HTR-8/SVneo (cell line): ENCODE measurements at places on chromosomes 11 and 22.

DNA sequence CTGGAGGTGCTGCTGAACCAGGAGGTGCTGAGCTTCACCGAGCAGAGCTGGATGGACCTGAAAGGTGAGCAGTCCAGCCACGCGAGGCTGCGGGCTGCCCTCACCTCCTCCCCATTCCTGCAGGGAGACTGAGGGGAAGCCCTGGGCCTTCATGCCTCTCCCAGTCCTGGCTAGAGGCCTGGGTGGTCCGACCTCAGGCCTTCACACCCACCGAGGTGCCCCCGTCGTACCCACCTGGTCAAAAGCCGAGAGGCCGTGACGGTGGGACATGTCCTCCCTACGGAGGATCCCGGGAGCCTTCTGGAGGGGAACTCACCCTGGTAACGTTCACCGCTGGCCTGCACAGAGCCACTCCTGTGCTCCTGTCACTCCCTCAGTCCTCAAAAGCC is 5.1 kb downstream of the SUSD2 start:
- no peak for DNase-seq

GRCh38 chr22:48746789-48747425 is 1080.8 kb downstream of the BRD1 start:
- DNase-seq, result no peak

- DNase-seq, result no peak
These were observed 806 bp downstream of the COA4 start for GRCh38 chr11:73875840-73876239.

DNA sequence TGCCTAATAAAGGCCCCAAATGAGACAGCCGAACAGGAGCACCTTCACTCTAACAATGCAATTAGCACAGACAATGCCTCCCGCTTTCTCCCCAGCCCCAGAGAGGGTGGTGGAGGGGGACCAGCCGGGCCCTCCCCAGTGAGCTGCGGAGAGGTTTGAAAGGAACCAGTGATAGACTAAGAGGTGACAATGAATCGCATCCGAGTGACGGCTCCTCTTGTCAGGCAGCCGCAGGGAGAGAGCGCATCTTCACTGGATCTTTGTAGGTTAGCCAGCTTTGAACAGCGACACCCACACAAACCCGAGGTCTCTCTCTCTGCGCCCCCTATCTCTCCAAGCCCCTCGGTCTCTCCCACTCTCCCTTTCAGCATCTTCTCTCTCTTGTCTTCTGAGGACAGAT is 28.0 kb downstream of the FLRT1 start:
- no peak for DNase-seq

GRCh38 chr11:61516191-61516590 is 7.6 kb downstream of the LRRC10B start:
- DNase-seq, result no peak

DNA sequence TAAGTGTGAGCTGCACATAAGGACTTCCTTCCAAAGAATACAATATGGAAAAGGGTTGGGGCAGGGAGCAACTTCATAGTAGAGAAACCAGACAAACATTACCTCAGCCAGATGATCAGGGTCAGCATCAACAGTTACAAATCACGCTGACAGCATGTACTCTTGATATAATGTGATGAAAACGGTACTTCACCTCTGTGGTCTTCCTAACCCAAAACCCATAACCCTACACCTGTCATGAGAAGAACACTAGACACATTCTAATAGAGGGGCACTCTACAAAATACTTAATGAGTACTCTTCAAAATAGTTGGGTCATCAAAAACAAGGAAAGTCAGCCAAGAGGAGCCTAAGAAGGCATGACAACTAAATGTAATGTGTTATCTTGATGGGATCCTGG is 43.9 kb downstream of the RRAS2 start:
- no peak for DNase-seq

- peak; percentile 61 for DNase-seq
These were observed 41.5 kb upstream of the HSPA8 start for GRCh38 chr11:123103326-123103980.

GRCh38 chr11:9675691-9676090 is 11.8 kb downstream of the SWAP70 start:
- DNase-seq, result no peak

- no peak for DNase-seq
These were observed 111.4 kb downstream of the COMMD9 start for GRCh38 chr11:36177836-36178235.

- DNase-seq, result peak; percentile 71
These were observed at the start of gene ANO3 for GRCh38 chr11:26331911-26332571. Gene ANO3 (plus strand): TSS chr11:26332130. CDS start chr11:26332276, 146 bp downstream.

- DNase-seq, result no peak
These were observed 516 bp downstream of the NEU3 start for GRCh38 chr11:74989260-74989638.
